ENCODE measurements at places on chromosomes 7 and 10.

DNA sequence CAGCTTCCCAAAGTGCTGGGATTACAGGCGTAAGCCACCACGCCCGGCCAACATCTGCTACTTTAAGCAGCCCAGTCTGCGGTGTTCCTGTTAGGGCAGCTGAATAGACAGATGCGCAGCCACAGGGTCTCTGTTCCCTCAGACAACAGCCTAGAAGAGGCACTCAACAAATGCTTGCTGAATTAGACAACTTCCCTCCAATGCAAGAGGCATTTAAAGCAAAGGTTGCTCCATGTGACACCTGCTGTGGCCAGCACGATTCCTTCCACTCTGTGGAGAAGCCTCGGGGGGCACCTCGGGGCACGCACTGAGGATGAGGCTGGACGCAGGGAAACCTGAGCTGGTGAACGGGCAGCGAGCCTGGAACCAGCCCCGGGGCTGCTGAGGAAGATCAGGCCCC, 237.8 kb downstream of the MAD1L1 start:
- no peak for DNase-seq

GRCh38 chr10:101224910-101225823, 4.1 kb downstream of the LBX1 start:
- DNase-seq = no peak

DNA sequence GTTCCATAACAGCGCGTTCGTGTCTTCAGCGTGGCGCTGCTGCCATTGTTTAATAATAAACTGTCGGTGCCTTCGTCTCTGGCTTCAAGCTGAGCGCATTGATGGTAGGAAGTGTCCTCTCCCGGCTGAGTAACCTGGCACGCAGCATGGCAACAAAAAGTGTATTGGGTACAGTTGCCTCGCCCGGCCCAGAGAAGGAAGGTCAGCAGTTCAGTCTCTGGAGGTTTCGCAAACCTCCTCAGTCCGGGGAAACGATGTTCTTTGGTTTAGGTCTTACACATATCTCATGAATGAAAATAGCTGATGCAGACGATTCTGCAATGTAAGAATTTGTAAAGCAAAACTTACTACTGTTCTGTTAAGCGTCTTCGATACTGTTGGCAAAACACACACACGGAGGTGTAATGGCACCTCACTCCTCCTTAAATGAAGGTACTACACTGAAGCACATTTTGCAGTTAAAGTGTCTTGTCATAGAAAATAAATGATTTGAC, 739 bp upstream of the CCDC186 start:
- DNase-seq = no peak

DNA sequence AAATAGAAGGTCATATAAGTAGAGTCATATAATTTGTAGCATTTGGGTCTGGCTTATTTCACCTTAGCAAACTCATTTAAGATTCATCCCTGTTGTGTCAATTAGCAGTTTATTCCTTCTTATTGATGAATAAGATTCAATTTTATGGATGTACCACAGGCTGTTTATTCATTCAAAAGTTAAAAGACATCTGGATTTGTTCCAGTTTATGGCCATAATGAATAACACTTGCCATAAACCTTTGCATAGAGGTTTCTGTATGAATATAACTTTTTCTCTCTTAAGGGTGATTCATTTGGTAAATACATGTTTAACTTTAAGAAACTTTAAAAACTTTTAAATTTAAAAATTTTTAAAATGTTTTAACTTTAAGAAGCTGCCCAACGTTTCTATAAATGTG, 66.4 kb downstream of the CPED1 start:
- no peak for DNase-seq

DNA sequence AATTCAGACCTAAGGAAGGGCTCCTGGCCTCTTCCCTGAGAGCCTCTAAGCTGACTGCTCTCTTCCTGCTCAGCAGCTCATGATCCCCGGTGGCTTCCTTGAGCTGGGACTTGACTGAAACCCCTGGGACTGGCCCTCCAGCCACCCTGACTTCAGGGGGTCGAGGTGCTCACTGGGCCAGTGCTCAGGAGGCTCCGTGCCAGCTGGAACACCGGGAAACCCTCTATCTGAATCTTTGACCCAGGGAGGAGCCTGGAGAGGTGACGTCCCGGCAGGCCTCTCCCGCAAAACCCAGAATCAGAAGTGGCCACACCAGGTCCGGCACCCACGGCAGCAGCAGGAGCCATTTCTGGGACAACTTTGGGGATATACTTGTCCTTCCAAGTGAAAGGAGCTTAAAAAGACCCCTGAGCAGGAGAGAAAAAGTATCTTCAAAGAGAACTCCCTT, 110.7 kb downstream of the WDR37 start:
- DNase-seq = no peak

DNA sequence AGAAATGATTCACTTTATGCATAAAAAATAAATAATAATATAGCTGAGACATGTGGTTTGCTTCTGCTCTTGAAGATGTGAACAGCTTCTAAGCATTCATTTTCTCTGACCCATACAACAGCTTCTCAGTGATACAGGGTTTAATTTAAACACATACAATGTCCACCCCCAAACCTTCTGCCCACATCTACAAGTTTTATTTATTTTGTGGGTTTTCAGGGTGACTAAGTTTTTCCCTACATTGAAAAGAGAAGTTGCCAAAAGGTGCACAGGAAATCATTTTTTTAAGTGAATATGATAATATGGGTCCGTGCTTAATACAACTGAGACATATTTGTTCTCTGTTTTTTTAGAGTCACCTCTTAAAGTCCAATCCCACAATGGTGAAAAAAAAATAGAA, 17.2 kb downstream of the INHBA start:
- DNase-seq = no peak

- no peak for DNase-seq
These were observed 434.4 kb downstream of the TCERG1L start for GRCh38 chr10:130877126-130877525.

DNA sequence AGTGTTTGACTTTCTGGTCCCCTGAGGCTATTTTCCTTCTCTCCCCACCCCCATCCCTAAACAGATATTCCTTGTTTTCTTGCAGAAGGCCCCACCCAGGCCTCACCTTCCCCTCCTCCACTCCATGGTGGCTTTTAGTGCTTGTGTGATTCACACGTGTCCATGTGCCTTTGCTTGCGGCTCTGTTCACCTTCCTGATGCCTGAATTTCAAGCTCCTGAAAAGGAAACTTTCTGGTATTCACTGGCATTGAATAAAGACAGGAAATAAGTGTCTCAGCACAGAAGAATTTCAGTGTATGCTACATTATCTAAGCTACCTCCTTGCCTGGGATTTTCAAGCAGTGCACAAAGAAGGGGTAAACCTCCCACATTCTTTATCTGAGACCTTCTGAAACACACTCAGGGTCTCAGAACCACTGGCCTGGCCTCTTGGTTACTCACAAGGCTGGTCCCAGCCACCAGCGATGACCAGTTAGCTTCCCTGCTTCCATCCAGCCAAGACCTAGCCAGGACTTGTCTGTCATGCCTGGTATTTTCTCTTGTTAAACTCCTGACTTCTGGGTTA, 17.2 kb upstream of the UBE2H start:
- DNase-seq = no peak
